Cardiac muscle cell (in vitro differentiated cells and primary cell): ENCODE measurements at places on chromosomes 12 and 14. TPM values are rescaled to one million over a fixed set of nuclear protein-coding genes. Genes with fewer than 3 reads are reported as not detected.

DNA sequence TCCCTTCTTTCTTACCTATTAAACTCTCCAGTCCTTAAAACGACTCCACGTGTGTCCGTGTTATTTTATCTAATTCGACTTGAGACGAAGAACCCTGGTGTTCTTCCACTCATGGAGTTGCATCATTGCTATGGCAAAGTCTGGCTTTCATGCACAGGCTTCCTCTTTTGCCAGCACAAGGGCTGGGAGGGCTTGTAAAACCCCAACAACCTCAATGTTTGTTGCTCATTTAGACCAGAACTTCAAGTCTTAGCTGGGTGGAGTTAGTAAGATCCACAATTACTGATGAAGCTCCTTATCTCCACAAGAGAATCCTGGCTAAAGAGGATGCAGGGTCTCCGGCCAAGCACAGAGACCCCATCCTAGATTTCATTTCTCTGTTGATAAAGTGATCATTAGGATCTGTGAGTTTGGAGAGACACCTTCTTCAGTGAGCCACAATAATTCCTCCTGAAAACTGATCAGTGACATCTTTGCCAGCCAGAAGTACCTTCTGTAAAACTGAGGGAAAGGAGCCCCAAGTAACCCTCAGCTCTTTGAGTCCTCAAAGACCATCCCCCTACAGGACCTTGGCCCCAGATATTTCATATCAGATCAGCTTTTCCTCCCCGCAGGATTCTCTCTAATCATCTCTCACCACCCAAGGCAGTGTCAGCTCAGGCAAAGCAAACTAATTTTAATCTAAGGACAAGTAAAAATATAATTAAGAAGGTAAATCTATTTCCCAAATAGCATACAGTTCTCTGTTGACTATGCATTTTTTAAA is 514.6 kb downstream of the FUT8 start:
- no peaks in the 10 kb centered on the region for H3K36me3 ChIP-seq
- H3K27ac ChIP-seq: no peak overlapping the region
- H3K4me1 ChIP-seq: peaks cover 2% of the 10 kb centered on the region
- H3K27me3 ChIP-seq: no peaks in the 10 kb centered on the region

ACSS3 gene
- 19.4 and 32.4 TPM in 2 replicates for total RNA-seq

FLVCR2 gene
- total RNA-seq: 1.8 and 3.6 TPM in 2 replicates

OR2AP1 gene
- total RNA-seq: not detected in 2 replicates

DNA sequence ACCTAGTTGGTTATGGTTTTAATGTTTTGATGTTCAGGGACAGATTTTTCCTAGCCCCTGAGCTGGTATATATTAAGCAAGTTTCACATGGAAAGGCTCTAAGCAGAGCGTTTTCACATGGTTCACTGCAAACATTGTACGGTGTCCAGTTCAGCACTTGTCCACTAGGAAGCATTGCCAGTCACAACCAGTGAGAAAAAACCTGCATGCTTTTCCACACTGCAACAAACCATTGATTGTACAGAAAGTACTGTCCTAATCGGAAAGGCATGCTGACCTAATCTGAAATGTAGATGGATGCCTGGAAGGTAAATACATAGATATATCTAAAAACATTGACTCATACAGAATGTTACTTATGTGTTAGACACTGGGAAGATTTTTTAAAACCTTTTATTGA is 25.0 kb upstream of the NPAS3 start:
- H3K36me3 ChIP-seq: no peaks in the 10 kb centered on the region
- peak; percentile 12 for DNase-seq
- no peaks in the 10 kb centered on the region for H3K27me3 ChIP-seq
- no peaks in the 10 kb centered on the region for H3K4me1 ChIP-seq
- no peak overlapping the region for H3K4me3 ChIP-seq
- no peak overlapping the region for H3K27ac ChIP-seq

MIP gene
- total RNA-seq: not detected in 2 replicates

SIX1 gene
- total RNA-seq: 0.12 and 1.8 TPM in 2 replicates

DNA sequence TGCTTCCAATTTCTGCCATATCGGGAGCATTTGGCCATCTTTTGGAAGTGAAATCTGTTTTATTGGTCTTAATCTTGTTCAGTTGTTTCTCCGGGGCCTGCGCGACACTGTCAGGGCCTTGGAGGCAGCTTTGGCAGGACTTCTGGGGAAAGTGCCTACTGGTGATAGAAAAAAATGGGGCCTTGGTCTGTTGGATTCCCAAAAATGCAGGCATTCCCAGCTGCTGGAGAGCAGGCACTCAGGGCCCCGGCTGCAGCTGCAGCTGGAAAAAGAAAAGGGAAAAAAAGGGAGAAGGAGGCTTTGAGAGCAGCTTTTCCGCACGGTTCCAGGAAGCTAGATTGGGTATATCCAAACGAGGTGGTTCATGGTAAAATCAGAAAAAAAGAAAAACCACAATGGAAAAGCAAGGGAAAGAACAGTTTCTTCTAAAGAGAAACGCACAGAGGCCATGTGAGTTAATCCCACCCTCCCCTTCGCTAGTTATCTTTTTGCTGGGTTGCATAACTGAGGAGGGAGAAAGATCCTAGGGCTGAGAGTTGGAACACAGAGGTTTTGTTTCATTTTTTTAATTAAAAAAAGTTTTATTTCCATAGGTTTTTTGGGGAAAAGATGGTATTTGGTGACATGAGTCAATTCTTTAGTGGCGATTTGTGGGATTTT is 134.7 kb upstream of the RFLNA start:
- peak; percentile 32 for DNase-seq
- H3K4me1 ChIP-seq: no peaks in the 10 kb centered on the region
- H3K36me3 ChIP-seq: no peaks in the 10 kb centered on the region
- H3K27ac ChIP-seq: no peak overlapping the region
- no peak overlapping the region for H3K4me3 ChIP-seq
- H3K27me3 ChIP-seq: no peaks in the 10 kb centered on the region

GRCh38 chr14:104878582-104878981 is 13.5 kb downstream of the CEP170B start:
- H3K4me1 ChIP-seq: peaks cover 16% of the 10 kb centered on the region
- H3K27ac ChIP-seq: no peak overlapping the region
- no peak overlapping the region for H3K4me3 ChIP-seq
- no peaks in the 10 kb centered on the region for H3K36me3 ChIP-seq
- DNase-seq: no peak
- no peaks in the 10 kb centered on the region for H3K27me3 ChIP-seq

- no peak for DNase-seq
- H3K27ac ChIP-seq: no peak overlapping the region
- H3K27me3 ChIP-seq: no peaks in the 10 kb centered on the region
- H3K4me1 ChIP-seq: peaks cover 47% of the 10 kb centered on the region
- no peak overlapping the region for H3K4me3 ChIP-seq
Observed at GRCh38 chr12:1644534-1645438, 15.8 kb downstream of the WNT5B start.

KRT81 gene
- total RNA-seq: not detected in 2 replicates

ABHD12B gene
- not detected in 2 replicates for total RNA-seq

GRCh38 chr12:93153321-93153720 is 224.2 kb upstream of the EEA1 start:
- H3K27me3 ChIP-seq: no peaks in the 10 kb centered on the region
- DNase-seq: no peak
- no peaks in the 10 kb centered on the region for H3K36me3 ChIP-seq
- H3K4me1 ChIP-seq: no peaks in the 10 kb centered on the region

GRCh38 chr12:9260931-9261330 is 52.7 kb upstream of the PZP start:
- no peak overlapping the region for H3K27ac ChIP-seq
- no peaks in the 10 kb centered on the region for H3K27me3 ChIP-seq
- H3K4me3 ChIP-seq: no peak overlapping the region

DNA sequence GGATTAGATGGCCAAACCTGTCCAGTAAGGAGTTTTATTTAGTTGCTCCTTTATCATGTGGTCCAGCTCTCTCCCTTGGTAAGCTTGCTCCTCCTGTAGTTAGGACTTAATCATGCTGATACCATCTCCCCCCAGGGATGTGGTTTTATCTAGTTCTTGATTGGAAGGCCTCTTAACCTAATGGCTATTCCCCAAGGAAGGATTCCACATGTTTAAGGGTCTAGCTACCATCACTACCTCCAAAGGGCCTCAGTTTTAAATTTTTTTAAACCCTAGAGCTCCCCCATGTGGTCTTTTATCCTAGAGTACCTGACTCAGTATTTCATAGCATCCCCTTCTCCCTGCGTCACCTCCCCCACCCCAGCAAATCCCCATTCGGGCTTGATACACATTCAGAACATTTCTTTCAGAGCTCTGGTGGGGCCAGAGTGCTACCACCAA is 22.5 kb downstream of the MAP3K12 start:
- H3K4me3 ChIP-seq: no peak overlapping the region
- H3K27ac ChIP-seq: peak overlapping the region; percentile 63
- no peaks in the 10 kb centered on the region for H3K27me3 ChIP-seq
- peak; percentile 48 for DNase-seq
- no peaks in the 10 kb centered on the region for H3K4me1 ChIP-seq
- H3K36me3 ChIP-seq: peaks cover 89% of the 10 kb centered on the region

CCDC197 gene
- total RNA-seq: not detected in 2 replicates

GRCh38 chr12:28265435-28266042 is 75.3 kb downstream of the CCDC91 start:
- H3K36me3 ChIP-seq: no peaks in the 10 kb centered on the region
- H3K4me1 ChIP-seq: no peaks in the 10 kb centered on the region
- no peak overlapping the region for H3K27ac ChIP-seq
- DNase-seq: no peak
- no peak overlapping the region for H3K4me3 ChIP-seq
- no peaks in the 10 kb centered on the region for H3K27me3 ChIP-seq

GRCh38 chr12:26374934-26375680 is 179.7 kb downstream of the SSPN start:
- H3K4me1 ChIP-seq: no peaks in the 10 kb centered on the region
- H3K4me3 ChIP-seq: no peak overlapping the region
- peaks cover 15% of the 10 kb centered on the region for H3K27me3 ChIP-seq
- H3K27ac ChIP-seq: no peak overlapping the region
- no peaks in the 10 kb centered on the region for H3K36me3 ChIP-seq
- DNase-seq: no peak

LMO3 gene
- 26.2 and 29.3 TPM in 2 replicates for total RNA-seq

DNA sequence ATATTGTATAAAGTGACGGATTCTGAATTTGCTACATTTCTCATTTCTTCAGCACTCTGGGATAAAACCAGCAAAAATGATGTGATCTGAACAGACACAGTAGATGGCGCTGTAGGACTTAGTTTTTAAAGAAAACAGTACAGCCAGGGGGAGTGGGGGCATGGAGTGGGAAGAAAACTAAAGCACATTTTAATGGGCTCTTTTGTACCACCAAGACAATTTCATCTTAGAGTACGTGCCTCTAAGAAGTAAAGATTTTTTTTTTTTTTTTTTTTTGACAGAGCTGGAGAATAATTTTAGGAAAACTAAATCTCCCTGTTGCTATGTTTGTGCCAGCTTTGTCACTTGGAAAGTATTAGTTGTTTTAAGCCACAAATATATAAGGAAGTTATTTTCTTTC is 124.4 kb downstream of the RAD51B start:
- no peak overlapping the region for H3K4me3 ChIP-seq
- peaks cover 19% of the 10 kb centered on the region for H3K4me1 ChIP-seq
- no peak overlapping the region for H3K27ac ChIP-seq
- H3K27me3 ChIP-seq: no peaks in the 10 kb centered on the region
- no peaks in the 10 kb centered on the region for H3K36me3 ChIP-seq
- peak; percentile 95 for DNase-seq

- DNase-seq: peak; percentile 4
- no peaks in the 10 kb centered on the region for H3K27me3 ChIP-seq
- no peaks in the 10 kb centered on the region for H3K36me3 ChIP-seq
Observed at GRCh38 chr12:56758728-56759262, 4.3 kb upstream of the HSD17B6 start.

GRCh38 chr14:50999726-51000125 is 55.4 kb upstream of the PYGL start:
- no peak overlapping the region for H3K27ac ChIP-seq
- no peak overlapping the region for H3K4me3 ChIP-seq
- no peaks in the 10 kb centered on the region for H3K36me3 ChIP-seq
- no peak for DNase-seq
- no peaks in the 10 kb centered on the region for H3K27me3 ChIP-seq

DNA sequence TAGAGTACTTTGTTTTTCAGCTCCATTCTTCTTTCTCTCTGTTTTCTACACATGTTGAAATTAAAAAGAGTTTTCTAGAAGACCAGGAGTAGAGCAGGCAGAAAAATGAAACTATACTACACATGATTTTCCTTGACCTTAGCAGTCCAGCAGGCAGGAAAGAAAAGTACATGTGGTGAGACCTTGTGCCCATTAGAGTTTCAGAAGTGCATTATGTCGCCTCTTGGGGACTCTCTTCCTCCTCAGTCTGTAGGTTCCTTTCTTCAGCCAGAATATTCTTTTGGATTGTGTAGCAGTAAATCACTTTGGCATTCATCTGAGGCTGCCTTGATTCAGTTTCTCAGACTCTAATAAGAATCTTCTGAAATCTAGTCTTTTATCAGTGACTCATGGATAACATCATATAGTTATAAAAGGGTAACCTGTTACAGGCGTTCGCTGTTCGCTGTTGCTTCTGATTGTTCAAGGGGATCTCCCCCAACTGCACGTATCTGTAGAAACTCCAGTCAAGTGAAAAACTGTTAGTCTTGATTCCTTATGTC is 161.8 kb downstream of the ANO4 start:
- H3K27ac ChIP-seq: no peak overlapping the region
- H3K27me3 ChIP-seq: no peaks in the 10 kb centered on the region

- no peak overlapping the region for H3K4me3 ChIP-seq
- no peaks in the 10 kb centered on the region for H3K4me1 ChIP-seq
- no peaks in the 10 kb centered on the region for H3K27me3 ChIP-seq
- DNase-seq: no peak
- H3K27ac ChIP-seq: no peak overlapping the region
- H3K36me3 ChIP-seq: no peaks in the 10 kb centered on the region
Observed at GRCh38 chr14:94974893-94975292, 182.4 kb downstream of the DICER1 start.

- no peaks in the 10 kb centered on the region for H3K36me3 ChIP-seq
- no peak for DNase-seq
- H3K27me3 ChIP-seq: no peaks in the 10 kb centered on the region
- no peak overlapping the region for H3K27ac ChIP-seq
Observed at GRCh38 chr12:100476013-100476751, 2.5 kb downstream of the NR1H4 start.

SLC35F4 gene
- total RNA-seq: 0.42 TPM in 1 of 2 replicates, not detected in the other

GRCh38 chr12:15154103-15154502 is 67.1 kb downstream of the RERG start:
- no peak for DNase-seq
- no peaks in the 10 kb centered on the region for H3K36me3 ChIP-seq
- no peaks in the 10 kb centered on the region for H3K4me1 ChIP-seq
- no peaks in the 10 kb centered on the region for H3K27me3 ChIP-seq
- H3K27ac ChIP-seq: no peak overlapping the region

DNA sequence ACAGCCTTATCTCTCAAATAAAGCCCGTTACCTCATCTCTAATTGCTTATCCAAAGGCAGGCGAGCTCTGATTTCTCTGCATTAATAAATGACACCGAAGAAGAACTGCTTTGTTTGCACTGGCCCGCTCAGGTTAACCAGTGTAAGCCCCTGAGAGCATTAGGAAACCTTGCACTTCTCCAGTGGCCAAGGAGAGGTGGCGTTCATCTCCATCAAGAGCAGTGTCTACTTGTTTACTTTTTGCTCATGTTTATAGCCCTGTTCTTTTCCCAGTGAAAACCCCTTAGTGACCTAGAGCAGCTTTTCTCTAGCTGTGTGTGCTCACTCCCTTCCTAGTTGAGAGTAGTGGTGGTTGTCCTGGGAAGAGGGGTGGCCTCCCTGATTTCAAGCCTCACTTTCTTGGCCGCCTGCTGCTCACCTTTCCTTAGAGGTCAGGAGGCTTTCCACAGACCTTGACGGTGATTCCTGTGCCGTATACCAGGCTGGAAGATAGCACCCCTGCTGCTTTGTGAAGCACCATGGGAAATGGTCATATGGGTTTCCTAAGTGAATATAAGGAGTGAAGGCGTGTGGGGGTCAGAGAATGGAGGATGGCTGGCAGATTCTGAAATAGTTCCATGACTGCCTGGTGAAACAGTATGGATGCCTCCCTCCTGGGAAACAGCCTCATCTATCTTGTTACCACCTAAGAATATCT is 16.6 kb downstream of the FBXW8 start:
- no peak overlapping the region for H3K27ac ChIP-seq
- no peaks in the 10 kb centered on the region for H3K4me1 ChIP-seq
- no peaks in the 10 kb centered on the region for H3K27me3 ChIP-seq
- no peaks in the 10 kb centered on the region for H3K36me3 ChIP-seq
- no peak overlapping the region for H3K4me3 ChIP-seq
